ENCODE measurements at places on chromosomes 6 and 20.

DNA sequence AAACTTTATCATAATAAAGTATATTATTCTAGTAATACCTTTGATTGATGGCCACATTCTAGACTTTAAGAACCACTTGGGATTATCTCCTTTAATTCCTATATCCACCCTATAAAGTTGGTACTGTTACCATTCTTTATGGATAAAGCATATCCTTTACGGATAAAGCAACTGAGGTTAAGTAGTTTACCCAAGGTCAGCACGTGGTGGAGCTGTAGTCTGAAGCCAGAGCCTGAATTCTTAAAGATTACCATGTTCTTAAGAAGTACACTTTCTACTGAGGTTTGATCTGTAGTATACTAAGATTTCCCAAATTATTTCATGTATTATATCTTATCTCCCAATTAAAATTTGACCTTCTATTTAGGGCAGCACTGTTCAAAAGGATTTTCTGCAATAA, 3.0 kb upstream of the NCOA7 start:
- DNase-seq, result no peak

DNA sequence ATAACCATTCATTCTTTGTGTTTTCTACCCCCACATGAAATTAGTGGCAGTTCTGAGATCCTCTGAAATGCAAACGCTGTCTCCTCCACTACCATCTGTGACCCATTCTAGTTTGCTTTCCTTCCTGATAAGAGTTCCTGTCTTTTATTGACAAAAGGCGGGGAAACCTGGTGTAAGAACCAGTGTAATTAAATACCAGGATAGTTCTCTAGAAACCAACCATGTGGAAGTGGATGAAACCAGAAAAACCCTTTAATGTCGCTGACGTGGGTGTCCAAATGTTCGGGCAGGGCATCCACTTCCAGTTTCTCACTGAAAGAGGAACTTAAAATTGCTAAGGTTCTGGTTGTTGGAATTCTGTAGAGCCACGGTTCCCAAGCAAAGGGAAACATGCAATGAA, 79.1 kb downstream of the TNFRSF21 start:
- DNase-seq, result no peak

DNA sequence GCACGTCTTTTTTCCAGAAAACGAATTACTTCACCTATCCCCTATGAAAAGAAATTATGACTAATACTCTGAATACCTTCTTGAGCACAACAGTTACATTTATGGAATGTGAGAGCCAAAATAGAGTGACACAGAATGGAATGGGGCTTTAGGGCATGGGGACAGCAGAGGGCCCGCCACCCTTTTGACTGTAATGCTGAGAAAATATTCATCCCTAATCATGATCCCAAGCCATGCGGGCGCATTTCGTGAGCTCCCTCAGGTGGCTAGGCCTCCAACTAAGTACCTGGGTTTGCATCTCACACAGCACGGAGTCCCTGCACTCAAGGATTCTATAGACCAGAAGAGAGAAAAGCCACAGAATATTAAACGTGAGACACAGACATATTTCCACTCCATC, 212.6 kb downstream of the SOD2 start:
- no peak for DNase-seq

DNA sequence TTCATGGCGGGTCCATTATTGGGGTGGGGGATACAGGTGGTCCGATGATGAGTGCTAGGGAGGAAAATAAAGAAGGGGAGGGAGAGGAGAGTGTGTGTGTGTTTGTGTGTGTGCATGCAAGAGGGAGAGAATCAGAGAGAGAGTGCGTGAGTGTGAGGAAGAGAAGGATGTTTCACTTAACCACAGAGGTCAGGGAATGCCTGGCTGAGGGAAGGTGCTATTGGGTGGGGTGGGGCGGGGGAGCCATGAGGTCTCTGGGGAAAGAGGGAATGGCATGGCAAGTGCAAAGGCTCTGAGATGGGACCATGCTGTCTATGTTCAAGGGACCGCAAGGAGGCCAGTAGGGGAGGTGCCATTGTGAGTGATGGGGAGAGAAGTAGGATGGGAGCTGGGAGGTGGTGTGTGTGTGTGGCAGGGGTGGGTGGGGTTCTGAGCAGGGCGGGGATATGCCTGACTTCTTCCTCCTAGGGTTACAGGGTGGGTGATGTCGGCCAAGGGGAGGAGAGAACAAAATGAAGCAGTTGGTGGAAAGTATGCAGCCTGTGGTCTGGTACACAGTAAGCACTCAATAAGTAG, 23.0 kb downstream of the CEBPB start:
- DNase-seq, result no peak

- DNase-seq, result no peak
These were observed 2.5 kb downstream of the BTN3A1 start for GRCh38 chr6:26404546-26404945.

GRCh38 chr20:20089939-20090338, 37.6 kb downstream of the CFAP61 start:
- no peak for DNase-seq

- no peak for DNase-seq
These were observed 192.2 kb downstream of the TBC1D32 start for GRCh38 chr6:121142093-121142492.

DNA sequence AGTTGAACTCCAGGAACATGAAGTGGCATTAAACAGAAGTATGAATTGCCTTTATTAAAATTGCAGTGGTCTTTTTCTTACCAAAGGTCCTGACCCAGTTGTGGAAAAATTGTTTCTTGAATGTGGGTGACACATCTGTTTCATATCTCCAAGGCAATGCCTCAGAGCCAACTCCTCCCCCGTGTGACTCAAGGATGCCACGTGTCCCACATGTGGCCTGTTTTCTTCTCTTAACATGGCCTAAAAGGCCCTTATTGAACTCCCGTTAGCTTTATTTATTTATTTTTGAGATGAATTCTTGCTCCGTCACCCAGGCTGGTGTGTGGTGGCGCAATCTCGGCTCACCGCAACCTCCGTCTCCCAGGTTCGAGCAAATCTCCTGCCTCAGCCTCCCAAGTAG, 128.4 kb upstream of the ESR1 start:
- no peak for DNase-seq

GRCh38 chr20:62815066-62815991, 1.5 kb upstream of the COL9A3 start:
- no peak for DNase-seq

DNA sequence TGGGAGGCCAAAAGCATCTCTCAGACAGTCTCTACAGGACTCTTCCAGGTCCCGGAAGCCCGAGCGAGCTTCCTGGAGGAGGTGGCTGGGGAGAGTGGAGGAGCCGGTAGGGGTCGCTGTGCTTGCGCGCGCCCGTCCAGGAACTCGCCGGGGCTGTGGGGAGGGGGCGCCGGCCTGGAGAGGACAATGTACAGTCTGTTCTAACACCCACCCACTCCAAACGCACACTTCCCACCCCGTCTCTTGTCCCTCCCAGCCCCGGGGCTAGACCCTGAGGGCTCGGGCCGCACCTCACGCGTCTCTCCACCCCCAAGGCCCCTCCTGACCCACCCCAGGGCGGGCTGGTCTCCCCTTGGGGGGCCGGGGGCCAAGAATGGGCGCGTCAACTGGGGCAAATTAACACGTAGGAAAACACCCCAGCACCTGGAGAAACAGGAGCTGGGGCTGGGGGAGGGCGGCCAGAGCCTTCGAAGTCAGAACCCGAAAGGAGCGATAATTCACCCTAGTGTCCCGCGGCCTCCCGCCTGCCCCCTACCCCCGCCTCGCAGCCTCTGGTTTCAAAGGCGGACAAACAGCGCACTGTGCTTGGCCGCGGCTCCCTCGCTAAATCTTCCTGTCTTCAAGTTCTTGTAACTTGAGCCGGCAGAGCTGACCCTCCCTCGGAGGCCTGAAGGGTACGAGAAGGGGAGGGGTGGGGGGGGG, 103.2 kb upstream of the FOXP4 start:
- DNase-seq, result no peak

- no peak for DNase-seq
These were observed 4.7 kb upstream of the SPAG4 start for GRCh38 chr20:35610833-35611427.

- DNase-seq, result no peak
These were observed 13.7 kb upstream of the SCRT2 start for GRCh38 chr20:689348-689747.

DNA sequence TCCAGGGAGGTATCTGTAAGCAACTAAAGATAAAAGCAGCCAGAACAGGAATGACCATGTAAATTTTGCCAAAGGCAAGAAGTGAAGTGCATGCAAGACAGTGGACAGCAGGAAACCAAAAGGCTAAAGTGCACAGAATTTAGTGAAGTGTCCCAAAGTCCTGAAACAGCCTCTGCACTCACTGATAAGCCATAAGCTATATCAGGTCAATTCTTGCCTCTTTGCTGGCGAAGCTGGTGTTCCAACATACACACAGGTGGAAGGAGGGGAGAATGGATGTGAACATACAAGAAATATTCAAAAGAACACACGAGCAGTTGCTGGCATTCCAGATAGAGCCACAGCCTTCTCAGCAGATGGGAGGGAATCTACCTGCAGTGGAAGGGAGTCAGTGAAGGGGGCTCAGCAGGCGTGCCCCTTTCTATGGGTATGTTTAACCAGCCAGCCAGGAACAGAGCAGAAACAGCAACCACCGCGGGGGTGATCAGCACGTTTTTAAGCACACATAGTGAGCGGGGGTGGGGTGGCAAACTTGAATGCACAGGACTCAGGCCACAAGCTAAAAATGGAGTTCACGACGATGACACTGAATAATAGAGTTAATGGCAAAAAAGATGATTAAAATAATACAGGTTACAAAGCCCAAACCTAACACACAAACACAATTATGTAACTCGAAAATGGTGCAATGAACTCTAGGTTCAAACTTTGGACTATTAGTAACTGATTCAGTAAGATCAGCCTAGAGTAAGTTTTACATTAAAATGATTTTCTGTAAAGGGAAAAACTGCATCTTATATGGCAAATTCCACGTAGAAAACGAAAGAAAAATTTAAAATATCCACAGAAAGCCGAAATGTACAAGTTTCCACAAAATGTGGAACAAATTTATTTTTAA, 1.2 kb downstream of the ECI2 start:
- no peak for DNase-seq

DNA sequence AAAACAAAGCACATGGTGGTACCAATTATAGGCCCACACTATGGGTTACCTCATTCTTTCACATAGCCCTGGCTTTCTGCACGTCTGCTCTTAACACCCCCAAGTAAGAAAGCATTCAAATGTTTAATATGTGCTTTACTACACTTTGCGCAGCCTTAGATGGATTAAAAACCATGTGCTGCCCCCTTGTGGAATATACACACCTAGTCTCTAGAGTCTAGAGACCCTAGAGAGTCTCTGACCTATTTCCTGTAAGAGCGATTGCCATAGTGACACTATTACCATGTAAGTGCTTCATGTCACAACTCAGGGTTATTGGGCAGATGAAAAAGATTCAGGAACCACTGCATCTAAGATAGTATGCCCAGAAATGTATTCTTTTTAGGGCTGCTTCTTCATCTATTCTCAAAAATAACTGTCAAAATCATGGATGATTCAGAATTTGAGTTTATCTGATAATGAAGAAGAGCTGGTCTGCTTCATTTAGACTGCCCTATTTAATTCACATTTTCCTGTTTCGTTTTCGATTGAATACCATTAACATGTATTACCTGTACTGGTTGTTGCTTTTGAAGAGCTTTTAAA, 186.3 kb downstream of the ADGB start:
- no peak for DNase-seq

DNA sequence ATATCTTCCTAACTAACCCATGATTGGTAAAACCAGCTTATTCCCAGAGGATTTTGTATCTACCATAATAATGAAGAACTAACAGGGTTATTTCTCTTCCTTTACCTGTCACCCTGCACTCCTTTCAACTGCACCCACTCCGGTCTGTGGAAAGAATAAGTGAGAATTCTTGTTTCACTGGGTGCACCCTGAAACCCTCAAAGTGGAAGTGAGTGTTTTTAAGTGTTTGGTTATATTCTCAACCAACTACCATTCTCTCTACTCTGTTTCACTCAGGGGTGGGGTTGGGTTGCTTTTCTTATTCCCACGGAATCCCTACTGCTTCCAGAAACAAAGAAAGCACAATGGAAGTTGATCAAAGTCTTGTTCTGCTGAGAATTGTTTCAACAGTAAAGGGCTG, 42.6 kb upstream of the KHDRBS2 start:
- DNase-seq, result no peak

- no peak for DNase-seq
These were observed 310.0 kb downstream of the FOXA2 start for GRCh38 chr20:22274330-22274729.

GRCh38 chr6:159959165-159959975, 9.5 kb upstream of the IGF2R start:
- no peak for DNase-seq

- no peak for DNase-seq
These were observed 209.2 kb downstream of the CD83 start for GRCh38 chr6:14326774-14327173.

DNA sequence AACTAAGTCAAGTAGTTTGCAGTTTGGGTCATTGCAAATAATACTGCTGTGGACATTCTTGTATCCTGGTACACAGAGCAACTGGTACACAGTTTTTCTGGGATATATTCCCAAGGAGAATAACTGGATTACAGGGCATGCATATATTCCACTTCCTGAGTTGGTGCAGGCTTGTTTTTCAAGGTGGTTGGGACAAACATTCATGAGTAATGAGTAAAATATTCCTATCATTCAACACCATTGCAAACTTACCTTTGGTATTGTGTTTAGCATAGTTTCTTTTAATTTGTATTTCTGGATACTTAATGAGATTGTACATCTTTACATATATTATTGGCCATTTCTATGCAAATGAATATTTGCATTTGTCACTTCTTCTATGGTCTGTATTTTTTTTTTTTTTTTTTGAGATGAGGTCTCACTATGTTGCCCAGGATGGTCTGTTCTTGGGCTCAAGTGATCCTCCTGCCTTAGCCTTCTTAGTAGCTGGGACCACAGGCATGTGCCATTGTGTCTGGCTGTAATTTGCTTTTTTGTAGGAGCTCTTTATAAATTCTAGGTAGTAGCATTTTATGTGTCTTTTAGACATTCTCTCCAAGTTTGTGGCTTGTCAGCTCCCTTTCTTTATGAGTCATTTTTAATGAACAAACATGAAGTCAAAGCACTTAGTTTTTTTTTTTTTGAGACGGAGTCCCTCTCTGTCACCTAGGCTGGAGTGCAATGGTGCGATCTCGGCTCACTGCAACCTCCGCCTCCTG, 158.7 kb downstream of the SOX4 start:
- no peak for DNase-seq

- no peak for DNase-seq
These were observed 46.4 kb downstream of the IMPG1 start for GRCh38 chr6:76026101-76026500.

GRCh38 chr6:127515234-127515793, 3.8 kb downstream of the MTCL3 start:
- no peak for DNase-seq

GRCh38 chr20:63594043-63594561, 20.1 kb upstream of the HELZ2 start:
- DNase-seq, result no peak

DNA sequence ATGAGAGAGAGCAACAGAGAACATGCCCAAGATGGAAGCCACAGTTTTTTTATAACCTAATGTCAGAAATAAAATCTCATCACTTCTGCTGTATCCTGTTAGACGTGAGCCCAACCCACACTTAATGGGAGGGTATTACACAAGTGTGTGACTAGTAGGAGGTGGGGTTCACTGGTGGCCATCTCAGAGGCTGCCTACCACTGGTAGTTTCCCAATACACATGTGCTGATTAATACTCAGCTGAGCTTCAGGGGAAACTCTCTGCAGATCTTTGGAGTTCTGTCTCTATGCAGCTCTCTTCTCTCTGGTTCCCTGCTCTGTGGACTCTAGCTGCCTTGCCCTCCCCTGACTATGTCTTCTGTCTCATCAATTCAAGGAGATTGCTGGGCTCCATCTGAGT, 35.7 kb downstream of the CNBD2 start:
- no peak for DNase-seq

- DNase-seq, result no peak
These were observed 227.3 kb downstream of the TBX18 start for GRCh38 chr6:84536885-84537638.

Data from activated naive CD4-positive, alpha-beta T cell (primary cell).